ENCODE measurements at places on chromosomes 16 and 17. TPM values are rescaled to one million over a fixed set of nuclear protein-coding genes. Genes with fewer than 3 reads are reported as not detected.

DNA sequence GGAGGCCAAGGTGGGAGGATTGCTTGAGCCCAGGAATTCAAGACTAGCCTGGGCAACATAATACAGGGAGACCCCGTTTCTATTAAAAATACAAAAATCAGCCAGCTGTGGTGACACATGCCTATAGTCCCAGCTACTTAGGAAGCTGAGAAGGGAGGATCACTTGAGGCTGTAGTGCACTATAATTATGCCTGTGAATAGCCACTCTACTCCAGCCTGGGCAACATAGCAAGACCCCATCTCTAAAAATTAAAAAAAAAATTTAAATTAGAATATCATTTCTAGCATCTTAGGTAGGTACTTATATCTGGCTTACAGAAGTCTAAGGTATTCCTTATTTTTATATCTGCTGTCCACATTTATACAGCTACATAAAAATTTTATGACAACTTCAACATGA is 7.5 kb upstream of the SMG8 start:
- DNase-seq = no peak

DNA sequence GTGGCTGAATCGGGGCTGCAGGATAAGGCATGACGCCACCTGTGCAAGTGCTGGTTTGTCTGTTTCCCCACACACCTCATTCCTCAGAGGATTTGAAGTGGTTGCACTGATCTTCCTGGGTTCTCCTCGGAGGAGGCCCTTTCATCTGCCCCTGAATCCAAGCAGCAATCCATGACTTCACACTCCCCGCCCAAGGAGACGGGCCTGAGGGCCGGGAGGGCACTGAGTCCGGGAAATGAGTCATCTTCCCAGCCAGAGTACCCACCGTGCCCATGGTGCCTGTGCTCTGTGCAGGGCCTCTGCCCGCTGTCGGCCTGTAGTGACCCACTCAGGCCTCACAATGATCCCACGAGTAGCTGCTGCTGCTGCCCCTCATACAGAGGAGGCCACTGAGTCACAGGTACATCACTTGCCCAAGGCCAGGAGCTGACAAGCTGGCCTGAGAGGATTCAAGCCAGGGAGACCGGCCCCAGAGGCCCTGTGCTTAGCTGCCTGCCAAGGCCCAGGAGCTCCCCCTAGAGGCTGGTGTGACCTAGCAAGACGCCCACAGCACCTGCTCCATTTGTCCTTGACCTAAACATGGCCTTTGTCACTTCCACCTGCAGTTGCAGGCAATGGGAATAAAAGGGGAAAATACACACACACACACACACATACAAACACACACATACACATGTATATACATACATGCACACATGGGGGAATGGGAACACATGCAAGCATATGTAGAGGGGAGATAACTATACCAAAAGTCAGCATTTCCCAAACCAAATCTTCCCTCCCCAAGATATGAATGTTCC is 240.0 kb downstream of the C16orf95 start:
- no peak for DNase-seq

- no peak for DNase-seq
These were observed 81.2 kb downstream of the TIMM22 start for GRCh38 chr17:1077986-1078711.

DNA sequence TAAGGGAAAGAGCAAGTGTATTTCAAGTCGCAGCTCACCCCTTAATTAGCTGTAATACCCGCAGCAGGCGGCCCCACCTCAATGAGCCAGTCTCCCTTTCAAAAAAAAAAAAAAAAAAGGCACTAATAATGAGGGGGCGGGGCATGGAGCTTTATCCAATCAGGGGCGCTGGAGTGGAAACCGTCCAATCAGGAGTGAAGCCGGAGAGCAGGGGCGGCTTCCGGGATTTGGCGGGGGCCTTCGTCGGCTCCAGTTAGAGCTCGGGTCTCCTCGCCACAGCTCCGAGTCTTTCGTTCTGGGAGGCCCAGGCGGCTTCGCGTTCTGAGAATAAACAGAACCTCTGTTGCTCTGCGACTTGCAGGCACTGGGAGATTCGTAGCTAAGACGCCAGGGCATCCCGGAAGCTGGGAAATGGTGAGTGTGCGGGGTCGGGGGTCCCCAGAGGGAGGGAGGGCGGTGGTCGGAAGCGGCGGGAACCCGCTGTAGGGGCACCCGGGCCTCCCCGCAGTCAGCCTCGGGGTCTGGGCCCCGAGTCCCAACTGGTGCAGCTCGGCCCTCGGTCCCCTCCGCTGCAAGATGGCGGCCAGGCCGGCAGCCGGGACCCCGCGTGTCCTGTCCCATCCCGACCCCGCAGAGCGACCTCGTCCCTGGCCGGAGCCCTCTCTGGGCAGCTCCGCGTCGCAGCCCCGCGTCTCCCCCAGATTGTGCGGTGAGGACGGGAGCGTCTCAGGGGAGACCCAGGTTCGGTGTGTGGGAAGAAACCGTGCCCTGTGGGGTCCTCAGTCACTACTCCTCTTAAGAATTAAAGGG is at the start of gene ZNF267:
Gene ZNF267, plus strand, starts transcription at position 252 of the 810 bp plus-strand sequence. Its CDS starts 160 bp downstream, at position 412.
- DNase-seq = peak; percentile 98

GRCh38 chr17:55202896-55203295 is 61.9 kb upstream of the HLF start:
- DNase-seq = no peak

DNA sequence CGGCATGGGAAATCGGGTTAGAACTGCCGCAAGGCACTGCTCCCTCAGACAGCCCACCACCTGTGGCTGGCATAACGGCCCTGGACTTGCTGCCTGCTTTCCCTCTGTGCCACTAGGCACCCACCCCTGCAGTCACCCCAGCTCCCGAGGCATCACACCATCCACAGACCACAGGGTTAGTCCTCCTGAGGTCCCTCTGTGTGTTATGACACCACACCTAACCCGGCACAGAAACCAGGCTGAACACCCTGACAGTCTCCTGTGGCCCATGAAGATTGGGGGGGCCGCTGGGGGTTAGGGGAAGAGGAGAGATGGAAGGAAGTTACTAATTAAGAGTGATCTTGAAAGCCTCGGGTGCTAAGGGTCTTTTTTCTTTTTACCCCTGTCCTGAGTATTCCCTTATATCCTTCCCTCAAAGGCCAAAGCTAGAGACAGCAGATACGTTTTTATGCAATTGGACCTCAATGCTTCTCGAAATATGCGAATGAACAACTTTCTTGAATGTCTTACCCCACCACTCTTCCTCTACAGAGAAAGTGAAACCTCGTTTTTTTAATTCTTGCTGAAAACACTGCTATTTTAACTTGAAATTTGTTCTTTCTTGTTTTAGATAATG is 7.0 kb downstream of the CYTH1 start:
- no peak for DNase-seq

DNA sequence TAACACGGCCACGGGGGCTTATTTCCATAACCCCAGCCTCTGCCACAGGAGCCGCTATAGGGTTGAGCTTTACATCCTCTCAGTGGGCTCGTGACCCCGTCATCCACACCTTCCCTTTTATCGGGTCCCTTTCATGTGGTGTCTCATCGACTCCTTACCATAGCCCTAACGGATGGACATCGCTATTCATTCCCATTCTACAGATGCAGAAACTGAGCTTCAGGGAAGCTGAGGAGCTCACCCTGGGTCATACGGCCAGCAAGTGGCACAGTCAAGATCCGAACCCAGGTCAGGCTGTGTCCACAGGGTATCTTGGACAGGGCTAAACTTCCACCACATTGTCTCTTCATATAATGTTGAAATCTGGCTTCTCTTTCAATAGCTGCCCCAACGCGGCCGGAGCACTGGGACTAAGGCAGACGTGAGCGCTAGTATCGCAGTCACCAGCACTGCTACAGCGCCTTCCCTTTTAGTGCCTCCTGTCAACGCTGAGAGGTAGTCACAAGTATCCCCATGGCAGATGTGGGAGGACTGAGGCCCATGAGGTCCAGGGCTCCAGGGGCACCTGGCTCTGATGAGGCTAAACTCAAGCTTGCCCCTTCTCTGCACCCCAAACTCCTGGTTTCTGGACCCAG is 50.8 kb downstream of the SOCS1 start:
- DNase-seq = no peak

GRCh38 chr16:47732523-47733111 is 271.5 kb downstream of the PHKB start:
- no peak for DNase-seq

DNA sequence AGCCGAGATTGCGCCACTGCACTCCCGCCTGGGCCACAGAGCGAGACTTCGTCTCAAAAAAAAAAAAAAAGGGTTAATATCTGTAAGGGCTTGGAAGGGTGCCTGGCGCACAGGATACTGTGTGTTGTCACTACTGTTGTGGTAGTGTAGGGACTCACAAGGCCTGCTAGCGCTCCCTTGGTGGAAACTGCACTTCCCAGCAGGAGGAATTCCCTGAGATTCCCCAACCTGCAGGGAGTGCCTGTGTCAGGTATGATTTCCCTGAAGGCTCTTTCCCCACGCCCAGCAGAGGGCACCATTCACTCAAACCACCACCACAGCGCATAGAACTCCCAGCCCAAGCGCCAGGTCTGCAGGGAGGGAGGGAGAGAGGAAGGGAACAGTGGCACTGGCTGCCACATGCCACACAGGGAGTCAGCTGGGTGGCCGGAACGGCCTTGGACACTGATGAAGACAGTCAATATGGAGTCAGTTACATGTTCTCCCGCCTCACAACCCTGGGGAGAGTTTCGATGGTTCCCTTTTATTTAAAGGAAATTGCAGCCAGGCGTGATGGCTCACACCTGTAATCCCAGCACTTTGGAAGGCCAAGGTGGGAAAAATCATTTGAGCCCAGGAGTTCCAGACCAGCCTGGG is 32.7 kb upstream of the CDH1 start:
- DNase-seq = peak; percentile 29

GRCh38 chr17:6450926-6451832 is 6.9 kb downstream of the PIMREG start:
- no peak for DNase-seq

DNA sequence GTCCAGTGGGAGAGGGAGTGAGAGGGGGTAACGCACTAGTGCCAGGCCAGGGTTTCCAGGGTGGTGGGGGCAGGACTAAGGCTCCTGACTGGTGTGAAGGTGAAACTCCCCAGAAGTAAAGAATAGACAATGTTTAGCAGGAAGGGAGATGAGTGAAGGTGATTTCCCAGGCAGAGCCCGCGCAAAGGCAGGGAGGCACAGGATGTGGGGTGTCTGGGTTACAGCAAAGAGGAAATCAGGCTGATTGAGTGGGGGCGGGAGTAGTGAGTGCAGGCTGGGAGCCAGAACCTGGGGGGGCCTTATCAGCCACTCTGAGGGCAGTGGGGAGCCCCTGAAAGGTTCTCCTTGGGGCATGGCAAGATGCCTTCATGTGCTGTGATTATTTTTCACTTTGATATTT is 167.5 kb downstream of the UTP18 start:
- no peak for DNase-seq

GRCh38 chr17:81240761-81241160 is 1.6 kb downstream of the NDUFAF8 start:
- DNase-seq = no peak

GRCh38 chr17:78725448-78726021 is 56.5 kb downstream of the CYTH1 start:
- DNase-seq = no peak

DNA sequence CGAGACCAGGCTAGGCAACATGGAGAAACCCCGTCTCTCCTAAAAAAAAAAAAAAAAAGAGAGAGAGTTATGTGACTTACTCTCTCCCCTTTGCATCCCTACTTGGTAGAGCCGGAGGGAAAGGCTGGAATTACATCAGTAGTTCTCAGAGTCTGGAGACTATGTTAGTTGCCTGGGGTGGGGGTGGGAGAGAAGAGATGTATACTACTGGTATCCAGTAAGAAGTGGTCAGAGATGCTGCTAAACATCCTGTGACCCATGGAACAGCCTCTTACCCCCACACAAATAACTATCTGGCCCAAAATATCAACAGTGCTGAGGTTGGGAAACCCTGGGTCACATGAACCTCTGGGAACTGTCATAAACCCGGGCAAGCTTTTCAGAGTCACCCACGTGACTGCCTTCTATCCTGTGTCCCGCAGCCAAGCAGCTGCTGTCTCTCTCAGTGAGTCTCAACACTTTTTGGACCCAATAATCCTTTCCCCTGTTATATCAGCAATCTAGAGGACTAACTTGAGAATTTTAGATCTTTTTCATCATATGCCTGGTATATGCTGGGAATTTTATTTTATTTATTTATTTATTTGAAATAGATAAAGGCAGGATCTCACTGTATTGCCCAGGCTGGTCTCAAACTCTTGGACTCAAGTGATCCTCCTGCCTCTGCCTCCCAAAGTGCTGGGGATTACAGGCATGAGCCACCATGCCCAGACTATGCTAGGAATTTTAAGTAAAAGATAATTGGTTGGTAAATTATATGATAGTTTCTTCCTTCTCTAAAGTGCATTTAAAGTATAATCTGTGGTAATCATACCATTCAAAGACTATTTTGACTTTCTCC is 8.7 kb downstream of the EIF1 start:
- DNase-seq = peak; percentile 83

- peak; percentile 84 for DNase-seq
These were observed 912 bp downstream of the USP22 start for GRCh38 chr17:21041741-21042457.

- peak; percentile 58 for DNase-seq
These were observed at the start of gene SNAI3 for GRCh38 chr16:88686439-88687253. SNAI3 (minus strand) TSS chr16:88686507; CDS start chr16:88686406, 101 bp downstream.

- DNase-seq = no peak
These were observed 345.3 kb downstream of the CA10 start for GRCh38 chr17:51813140-51813783.

GRCh38 chr16:89917773-89918452 is 749 bp upstream of the MC1R start:
- peak; percentile 60 for DNase-seq

DNA sequence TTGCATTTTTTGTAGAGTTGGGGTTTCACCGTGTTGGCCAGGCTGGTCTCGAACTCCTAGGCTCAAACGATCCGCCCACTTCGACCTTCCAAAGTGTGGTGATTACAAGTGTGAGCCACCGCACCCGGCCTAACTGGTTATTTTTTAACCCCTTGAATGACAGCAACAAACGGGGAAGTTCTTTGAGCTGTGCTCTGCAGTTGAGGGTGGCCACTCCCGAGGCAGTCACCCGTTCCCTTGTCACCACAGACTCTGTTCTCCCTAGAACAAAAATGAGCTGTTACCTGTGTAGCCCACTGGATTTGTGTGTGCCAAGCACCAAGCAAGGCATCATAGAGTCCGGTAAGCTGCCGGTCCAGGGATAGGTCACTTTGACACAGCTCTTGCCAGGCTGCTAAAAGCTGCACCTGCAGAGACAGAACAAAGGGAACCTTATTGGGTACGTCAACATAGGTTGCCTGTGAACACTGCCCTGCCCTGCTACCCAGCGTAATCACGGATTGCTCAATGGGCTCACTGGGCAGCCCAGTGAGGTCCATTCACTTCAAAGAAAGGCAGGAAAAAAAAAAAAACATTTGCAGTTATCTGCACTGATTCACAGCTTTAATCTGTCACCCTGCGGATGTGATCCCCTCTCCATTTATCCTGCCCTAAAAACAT is 19.6 kb downstream of the COG7 start:
- no peak for DNase-seq

Gene CCL15
- total RNA-seq = not detected

Gene VPS9D1
- 4.1 TPM for total RNA-seq

Gene CLEC10A
- 1.5 TPM for total RNA-seq

Gene GFER
- 5.1 TPM for total RNA-seq

Gene IFT20
- total RNA-seq = 30.5 TPM

Gene CLDN9
- 0.21 TPM for total RNA-seq

Gene WFIKKN2
- not detected for total RNA-seq

Gene RTN4RL1
- total RNA-seq = 1.4 TPM

Measured in uterus (tissue), 4 donors.